Forelimb muscle (tissue), 1 donor: ENCODE measurements at places on chromosomes 2 and 18.

- no peak for DNase-seq
Observed at GRCh38 chr18:22829781-22830180, 103.3 kb upstream of the RBBP8 start.

- DNase-seq, result no peak
Observed at GRCh38 chr2:151526572-151527090, 116.9 kb downstream of the RIF1 start.

- DNase-seq, result no peak
Observed at GRCh38 chr2:164386231-164386630, 235.1 kb downstream of the GRB14 start.

GRCh38 chr18:2879889-2880288, 33.1 kb downstream of the EMILIN2 start:
- no peak for DNase-seq

- no peak for DNase-seq
Observed at GRCh38 chr2:204665207-204665606, 119.9 kb downstream of the PARD3B start.

- DNase-seq, result no peak
Observed at GRCh38 chr2:222050981-222051380, 247.8 kb downstream of the PAX3 start.
